ENCODE measurements at places on chromosomes 5 and 9.

DNA sequence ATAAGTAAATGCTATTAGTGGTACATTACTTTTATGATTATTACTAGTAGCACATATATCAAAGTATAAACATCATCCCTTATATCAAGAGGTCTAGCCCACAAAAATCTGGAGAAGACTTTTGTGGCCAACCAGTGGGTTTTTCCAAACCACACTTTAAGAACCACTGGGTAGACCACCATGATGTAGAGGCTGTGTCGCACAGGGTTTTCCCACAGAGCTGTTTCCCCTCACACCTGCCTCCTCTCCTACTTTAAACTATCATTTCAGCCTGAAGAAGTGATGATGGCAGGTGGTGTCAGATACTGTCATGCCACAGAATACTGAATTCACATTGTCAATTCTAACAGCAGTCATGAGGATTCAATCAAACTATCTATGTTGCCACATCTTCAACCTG is 109.2 kb downstream of the FBXW11 start:
- H3K36me3 ChIP-seq, result peaks cover 18% of the 10 kb centered on the region
- peaks cover 32% of the 10 kb centered on the region for H3K4me1 ChIP-seq
- DNase-seq, result no peak
- no peak overlapping the region for H3K4me3 ChIP-seq

DNA sequence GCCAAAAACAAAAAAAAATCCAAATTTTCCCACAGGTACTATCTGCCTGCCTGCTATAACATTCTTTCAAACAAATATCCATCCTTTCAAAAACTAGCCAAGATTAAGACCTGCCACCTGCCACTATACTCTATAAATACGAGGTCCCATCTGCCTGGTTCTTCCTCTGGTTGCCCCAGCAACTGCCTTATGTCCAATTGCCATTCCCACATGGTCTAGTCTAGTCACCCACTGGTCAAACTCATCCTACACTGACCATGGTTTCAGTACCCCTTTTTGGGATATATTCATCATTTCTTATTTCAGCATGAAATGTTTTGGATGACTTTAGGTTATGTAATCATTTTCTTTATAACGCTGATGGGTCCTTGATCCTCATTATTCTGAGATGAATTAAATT is 95.1 kb upstream of the CCNG1 start:
- H3K4me1 ChIP-seq, result no peaks in the 10 kb centered on the region
- no peak overlapping the region for H3K27ac ChIP-seq
- H3K4me3 ChIP-seq, result no peak overlapping the region
- H3K27me3 ChIP-seq, result peaks cover 16% of the 10 kb centered on the region
- no peaks in the 10 kb centered on the region for H3K36me3 ChIP-seq

DNA sequence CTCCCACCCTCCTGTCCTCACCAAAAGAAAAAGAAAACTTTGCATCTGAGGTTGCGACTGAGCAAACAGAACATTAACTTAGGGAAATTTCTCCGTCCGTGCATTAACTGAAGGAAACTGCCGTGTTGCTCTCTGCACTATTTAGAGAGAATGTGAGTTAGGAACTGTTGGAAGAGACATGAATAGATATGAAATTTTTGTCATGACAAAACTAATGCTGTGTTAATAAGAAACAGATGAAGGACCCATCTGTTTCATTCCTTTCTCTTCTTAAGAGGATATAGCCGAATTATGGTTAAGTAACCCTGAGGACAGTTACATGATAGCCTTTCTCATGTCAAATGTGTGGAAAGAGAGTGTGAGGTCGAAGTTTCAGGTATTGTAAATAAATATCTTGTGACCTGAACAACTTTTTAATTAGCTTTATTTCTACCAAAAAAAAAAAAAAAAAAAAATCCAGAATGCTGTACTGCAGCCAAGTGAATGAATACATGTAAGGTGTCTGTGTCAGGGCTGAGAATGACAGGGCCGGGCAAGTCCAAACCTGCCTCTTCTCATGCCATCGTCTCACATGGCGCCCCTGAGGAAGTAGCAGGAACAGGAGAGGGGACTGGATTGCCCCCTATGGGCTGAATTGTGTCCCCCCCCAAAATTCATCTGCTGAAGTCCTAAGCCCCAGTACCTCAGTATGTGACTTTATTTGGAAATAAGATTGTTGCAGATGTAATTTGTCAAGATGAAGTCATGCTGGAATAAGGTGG is 35.6 kb upstream of the ANKRD33B start:
- no peaks in the 10 kb centered on the region for H3K36me3 ChIP-seq
- no peaks in the 10 kb centered on the region for H3K4me1 ChIP-seq
- no peak overlapping the region for H3K4me3 ChIP-seq
- no peak for DNase-seq
- peaks cover 18% of the 10 kb centered on the region for H3K27me3 ChIP-seq

- H3K36me3 ChIP-seq, result no peaks in the 10 kb centered on the region
- no peak overlapping the region for H3K27ac ChIP-seq
- H3K4me1 ChIP-seq, result no peaks in the 10 kb centered on the region
- no peaks in the 10 kb centered on the region for H3K27me3 ChIP-seq
- no peak overlapping the region for H3K4me3 ChIP-seq
Observed at GRCh38 chr9:81522716-81523551, 166.4 kb downstream of the TLE1 start.

DNA sequence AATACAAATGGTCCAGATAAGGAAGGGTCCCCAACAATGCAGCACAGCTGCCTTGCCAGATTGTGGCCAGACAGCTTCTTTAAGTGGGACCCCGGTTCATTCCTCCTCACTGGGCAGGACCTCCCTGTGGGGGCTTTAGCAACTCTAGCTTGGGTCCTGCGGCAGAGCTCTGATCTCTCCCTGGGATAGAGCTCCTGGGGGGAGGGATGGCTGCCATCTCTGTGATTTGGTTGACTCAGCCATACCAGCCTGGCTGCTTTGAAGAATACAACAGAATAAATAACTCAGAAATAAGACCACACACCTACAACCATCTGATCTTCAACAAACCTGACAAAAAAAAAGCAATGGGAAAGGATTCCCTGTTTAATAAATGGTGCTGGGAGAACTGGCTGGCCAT is 22.7 kb upstream of the ROR2 start:
- H3K4me3 ChIP-seq, result no peak overlapping the region
- DNase-seq, result no peak
- H3K27ac ChIP-seq, result no peak overlapping the region

GRCh38 chr5:143447983-143448382 is 44.5 kb upstream of the NR3C1 start:
- no peak overlapping the region for H3K27ac ChIP-seq
- H3K27me3 ChIP-seq, result no peaks in the 10 kb centered on the region
- peaks cover 2% of the 10 kb centered on the region for H3K36me3 ChIP-seq
- H3K4me3 ChIP-seq, result no peak overlapping the region

- no peaks in the 10 kb centered on the region for H3K27me3 ChIP-seq
- H3K4me3 ChIP-seq, result no peak overlapping the region
- DNase-seq, result no peak
- no peaks in the 10 kb centered on the region for H3K4me1 ChIP-seq
Observed at GRCh38 chr5:55407059-55407684, 99.4 kb downstream of the MTREX start.

GRCh38 chr5:103624675-103625074 is 62.1 kb upstream of the NUDT12 start:
- no peaks in the 10 kb centered on the region for H3K27me3 ChIP-seq
- no peak for DNase-seq
- H3K4me1 ChIP-seq, result no peaks in the 10 kb centered on the region
- no peak overlapping the region for H3K27ac ChIP-seq

DNA sequence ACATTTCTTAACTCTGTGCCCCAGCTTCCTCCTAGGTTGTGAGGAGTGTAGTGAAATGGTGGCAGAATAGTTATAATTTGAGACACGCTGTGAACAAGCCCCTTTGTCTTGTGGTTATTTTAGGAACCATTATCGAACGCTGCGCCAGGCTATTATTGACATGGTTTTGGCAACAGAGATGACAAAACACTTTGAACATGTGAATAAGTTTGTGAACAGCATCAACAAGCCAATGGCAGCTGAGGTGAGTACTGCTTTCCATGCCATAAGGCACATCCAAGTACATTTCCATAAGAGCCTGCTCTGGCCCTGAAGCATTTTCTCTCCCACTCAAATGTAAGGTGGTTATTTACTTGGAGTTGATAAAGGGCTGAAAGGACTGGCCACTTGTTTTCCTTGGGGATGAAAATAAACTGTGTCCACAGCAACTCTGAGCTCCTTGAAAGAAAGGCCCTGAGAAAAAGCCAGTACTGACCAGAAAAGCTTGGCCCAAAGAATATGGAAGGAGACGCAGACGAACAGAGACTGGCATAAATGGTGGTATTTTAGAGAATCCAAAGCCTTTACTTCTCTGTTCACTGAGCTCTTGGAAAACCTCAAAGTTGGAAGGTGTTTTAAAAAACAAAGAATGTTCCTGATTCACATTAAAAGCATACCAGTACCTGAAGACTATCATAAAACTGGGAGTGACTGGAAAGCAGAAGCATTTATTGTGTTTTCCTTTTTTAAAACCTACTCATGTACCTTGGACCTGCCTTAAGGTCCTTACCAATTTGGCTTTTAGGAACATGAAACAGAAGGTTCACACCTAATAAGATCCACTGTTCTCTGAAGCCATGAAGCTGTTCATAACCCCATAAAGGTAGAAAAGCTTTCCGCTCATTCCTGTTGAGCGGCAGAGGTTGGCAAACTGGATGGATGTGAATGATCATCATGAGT is 72.2 kb downstream of the WDR41 start:
- no peak overlapping the region for H3K4me3 ChIP-seq
- peaks cover 22% of the 10 kb centered on the region for H3K27me3 ChIP-seq
- no peaks in the 10 kb centered on the region for H3K4me1 ChIP-seq
- H3K36me3 ChIP-seq, result no peaks in the 10 kb centered on the region

- peak overlapping the region; percentile 27 for H3K27ac ChIP-seq
- peaks cover 13% of the 10 kb centered on the region for H3K27me3 ChIP-seq
- no peaks in the 10 kb centered on the region for H3K36me3 ChIP-seq
- DNase-seq, result no peak
Observed at GRCh38 chr9:68547417-68547816, 6.7 kb upstream of the TMEM252 start.

DNA sequence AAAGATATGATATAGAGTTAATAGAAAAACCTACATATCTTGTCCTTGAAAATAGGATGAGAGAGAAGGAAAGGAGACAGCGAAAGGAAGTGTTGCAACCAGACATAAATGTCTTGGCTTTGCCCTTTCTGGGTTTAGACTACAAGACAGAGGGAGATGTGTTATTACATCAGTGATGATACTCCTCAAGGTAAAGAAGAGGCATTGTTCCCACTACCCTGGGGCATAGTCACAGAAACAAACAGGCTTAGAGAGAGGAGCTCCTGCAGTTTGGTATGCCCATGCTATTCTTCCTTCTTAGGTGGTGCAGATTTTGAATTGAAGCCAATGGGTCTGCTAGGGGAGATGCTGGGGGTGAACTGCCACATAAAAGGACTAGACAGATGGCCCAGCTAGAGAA is 166.8 kb upstream of the RFX3 start:
- peaks cover 5% of the 10 kb centered on the region for H3K27me3 ChIP-seq
- H3K36me3 ChIP-seq, result no peaks in the 10 kb centered on the region
- no peak overlapping the region for H3K4me3 ChIP-seq
- no peak overlapping the region for H3K27ac ChIP-seq

DNA sequence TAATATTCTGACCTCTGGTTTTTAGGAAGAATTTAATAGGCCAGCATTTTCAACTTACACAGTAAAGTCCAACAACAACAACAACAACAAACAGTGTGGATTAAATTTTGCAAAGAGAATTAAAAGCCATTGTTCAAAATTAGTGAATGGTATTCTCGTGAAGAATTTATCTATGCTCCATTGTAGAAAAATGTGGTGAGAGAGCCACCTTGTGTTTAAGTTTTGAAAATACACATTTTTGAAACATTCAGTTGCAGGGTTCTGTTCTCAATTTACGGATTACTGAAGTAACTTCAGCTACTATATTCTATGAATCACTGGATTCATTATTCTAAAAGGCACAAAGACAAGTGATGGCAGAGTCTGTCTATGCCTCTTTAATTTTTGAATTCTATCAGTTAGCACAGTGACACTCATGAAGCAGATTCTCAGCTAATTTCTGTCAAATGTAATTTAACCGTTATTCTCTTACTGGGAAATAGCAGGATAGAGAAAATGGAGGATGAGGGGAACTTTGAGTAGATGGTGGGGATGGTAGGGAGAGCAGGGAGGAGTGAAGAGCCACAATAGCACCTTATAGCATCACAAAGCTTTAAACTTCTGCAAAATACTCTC is 11.0 kb downstream of the CCDC152 start:
- peaks cover 6% of the 10 kb centered on the region for H3K36me3 ChIP-seq
- H3K4me3 ChIP-seq, result no peak overlapping the region
- H3K27me3 ChIP-seq, result peaks cover 26% of the 10 kb centered on the region

- H3K4me3 ChIP-seq, result peak within 1 kb of the TSS; percentile 92
- peaks cover 16% of the 10 kb centered on the region for H3K36me3 ChIP-seq
- peak within 1 kb of the TSS; percentile 96 for H3K27ac ChIP-seq
- H3K27me3 ChIP-seq, result no peaks in the 10 kb centered on the region
- peak; percentile 54 for DNase-seq
Observed at GRCh38 chr9:126326228-126327005, at the start of gene MVB12B. MVB12B (plus strand) TSS chr9:126326829; CDS start chr9:126326930, 101 bp downstream.

- H3K4me1 ChIP-seq, result no peaks in the 10 kb centered on the region
- peaks cover 27% of the 10 kb centered on the region for H3K27me3 ChIP-seq
- no peak overlapping the region for H3K27ac ChIP-seq
- H3K4me3 ChIP-seq, result no peak overlapping the region
- no peak for DNase-seq
Observed at GRCh38 chr5:2324788-2325187, 426.7 kb downstream of the IRX2 start.

DNA sequence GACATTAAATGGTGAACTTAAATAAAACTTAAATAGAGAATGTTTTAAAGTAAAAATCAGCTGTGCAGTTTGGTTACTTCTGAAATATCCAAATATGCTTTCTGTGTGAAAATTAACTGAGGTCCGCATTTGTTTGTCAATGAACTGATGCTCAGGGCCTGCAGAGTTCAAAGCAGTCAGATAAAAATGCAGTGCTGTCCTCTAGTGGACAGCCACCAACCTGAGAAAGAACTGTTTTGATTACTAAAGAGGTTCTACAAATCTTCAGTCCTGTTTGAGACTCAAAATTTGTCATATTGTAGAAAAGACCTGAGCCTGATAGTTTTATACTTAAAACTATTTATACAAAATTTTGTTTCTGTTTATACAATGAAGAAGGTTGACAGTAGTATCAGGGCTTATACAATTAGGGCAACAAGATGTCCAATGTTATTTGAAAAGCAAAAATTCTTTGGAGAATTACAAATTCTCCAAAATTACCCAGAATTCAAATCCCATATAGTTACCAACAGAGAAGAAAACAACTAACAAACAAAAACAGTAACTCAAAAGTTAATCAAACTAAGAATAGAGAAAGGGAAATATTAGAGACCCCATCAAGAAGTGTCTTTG is 232.3 kb upstream of the TBCA start:
- no peak overlapping the region for H3K4me3 ChIP-seq
- no peaks in the 10 kb centered on the region for H3K36me3 ChIP-seq
- no peak overlapping the region for H3K27ac ChIP-seq
- DNase-seq, result no peak
- no peaks in the 10 kb centered on the region for H3K27me3 ChIP-seq

GRCh38 chr5:176133877-176134276 is 104.3 kb upstream of the SIMC1 start:
- DNase-seq, result no peak
- peaks cover 51% of the 10 kb centered on the region for H3K27me3 ChIP-seq
- peak overlapping the region; percentile 78 for H3K4me3 ChIP-seq
- no peak overlapping the region for H3K27ac ChIP-seq

Data from effector memory CD8-positive, alpha-beta T cell (primary cell).